COR-L47 (cell line): ENCODE measurements at places on chromosomes 3 and 15.

DNA sequence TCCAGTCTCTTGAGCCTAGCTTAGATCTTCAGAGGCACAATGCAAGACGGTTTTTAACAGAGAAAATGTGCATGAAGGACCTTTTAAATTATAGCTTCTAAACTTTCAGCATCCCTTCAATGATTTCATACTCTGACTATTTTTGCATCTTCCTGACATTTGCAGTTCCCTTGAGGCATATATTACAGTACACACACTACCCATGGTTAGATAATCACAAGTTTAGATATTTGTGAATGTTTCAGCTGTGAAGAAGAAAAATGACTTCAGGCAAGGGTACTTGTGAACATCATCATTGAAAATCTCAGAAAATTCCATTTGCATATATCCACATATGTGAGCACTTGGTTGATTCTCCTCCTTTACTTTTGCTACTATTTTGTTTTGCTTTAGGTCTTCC lies 341.5 kb downstream of the ROBO2 start:
- DNase-seq, result no peak

- DNase-seq, result peak; percentile 6
Measured at GRCh38 chr3:157156837-157157635, 2.9 kb downstream of the CCNL1 start.

DNA sequence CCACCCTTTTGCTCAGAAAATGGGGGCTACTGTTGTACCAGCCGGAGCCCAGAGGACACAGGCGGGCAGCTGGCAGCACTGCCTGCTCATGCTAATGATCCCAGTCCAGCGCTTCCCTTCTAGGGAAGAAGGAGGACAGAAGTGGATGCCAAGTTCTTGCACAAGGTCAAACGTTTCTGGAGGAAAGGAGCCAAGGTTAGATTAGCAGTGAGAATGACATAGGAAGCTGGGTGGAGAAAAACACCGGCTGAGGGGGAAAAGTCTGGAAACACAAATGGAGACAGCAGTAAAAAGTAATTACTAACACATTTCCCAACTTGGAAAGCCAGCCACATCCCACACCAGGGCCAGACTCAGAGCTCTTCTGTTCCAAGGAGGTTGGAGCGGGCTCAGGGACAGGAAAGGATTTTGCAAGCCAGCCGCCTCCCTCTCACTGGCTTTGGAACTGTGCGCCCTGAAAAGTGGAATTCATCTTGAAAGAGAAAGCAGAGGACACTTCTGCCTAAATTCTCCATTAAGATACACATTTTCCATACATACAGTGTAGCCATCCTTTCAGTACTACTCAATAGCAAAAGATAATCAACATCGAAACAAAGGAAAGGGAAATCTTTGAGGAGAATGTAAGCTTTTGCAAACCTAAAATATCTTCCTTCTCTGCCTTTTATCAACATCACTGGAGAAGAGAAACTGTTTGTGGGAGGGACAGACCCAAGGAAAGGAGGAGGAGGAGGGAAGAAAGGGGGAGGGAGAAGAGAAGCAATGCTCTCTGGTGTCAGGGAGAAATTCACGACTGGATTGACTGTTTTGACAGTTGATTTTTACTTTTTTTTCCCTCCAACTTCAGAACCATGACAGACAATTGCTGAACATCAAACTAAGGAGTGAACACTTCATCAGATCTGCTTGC lies 133.6 kb downstream of the CD47 start:
- no peak for DNase-seq

GRCh38 chr3:191262650-191263049 lies 63.6 kb downstream of the OSTN start:
- no peak for DNase-seq

GRCh38 chr3:72171946-72172345 lies 387.0 kb upstream of the PROK2 start:
- no peak for DNase-seq

DNA sequence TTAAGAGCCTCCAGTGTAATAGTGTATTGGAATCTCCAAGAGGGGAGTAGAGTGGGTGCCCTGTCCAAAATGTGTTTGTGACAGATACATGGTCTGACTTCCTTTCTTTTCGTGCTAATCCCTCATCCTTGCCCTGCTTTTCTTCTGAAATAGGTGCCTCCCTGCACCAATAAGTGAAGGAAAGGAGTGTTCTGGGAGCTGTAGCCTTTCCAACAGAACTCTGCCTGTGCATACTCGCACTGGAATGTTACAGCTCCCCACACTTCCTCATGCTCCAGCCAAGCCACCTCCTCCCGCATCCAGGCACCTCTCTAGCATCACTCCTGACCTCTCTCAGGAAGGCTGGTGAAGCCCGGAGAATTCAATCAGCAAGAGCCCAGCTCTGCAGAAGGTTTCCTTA lies 478.0 kb downstream of the GABRG3 start:
- no peak for DNase-seq

GRCh38 chr3:85475346-85475745 lies 516.6 kb downstream of the CADM2 start:
- DNase-seq, result no peak

DNA sequence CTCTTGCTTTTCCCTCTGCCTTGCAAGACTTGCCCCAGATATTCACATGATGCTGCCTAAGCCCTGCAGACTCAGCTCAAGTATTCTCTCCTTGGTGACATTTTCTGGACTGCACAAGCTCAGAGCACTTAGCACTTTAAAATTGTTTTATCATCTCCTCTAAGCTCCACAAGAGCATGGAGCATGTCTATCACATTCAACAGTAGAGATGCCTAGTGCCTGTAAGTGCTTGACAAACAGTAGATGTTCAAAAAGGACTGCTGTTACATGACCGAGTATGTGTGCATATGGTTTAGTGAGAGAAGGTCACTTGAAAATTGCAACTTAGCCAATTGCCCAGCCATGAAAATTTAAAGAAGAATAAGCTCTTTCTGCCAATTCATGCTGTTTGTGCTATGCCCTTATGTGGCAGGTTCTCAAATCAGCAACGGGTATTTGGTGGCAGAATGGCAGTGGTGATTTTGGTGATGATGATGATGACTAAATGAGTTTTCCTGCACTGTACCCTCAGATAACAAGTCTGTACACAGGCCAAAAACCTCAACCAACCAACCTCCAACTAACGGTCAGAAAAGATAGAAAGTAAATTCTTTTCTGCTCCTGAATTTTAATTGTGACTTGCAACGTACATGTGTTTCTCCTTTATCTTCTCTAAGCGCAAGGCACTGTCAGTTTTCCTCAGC lies 647.2 kb upstream of the UBE2E2 start:
- DNase-seq, result no peak

- DNase-seq, result no peak
Measured at GRCh38 chr3:143977341-143978262, 6.0 kb downstream of the DIPK2A start.

DNA sequence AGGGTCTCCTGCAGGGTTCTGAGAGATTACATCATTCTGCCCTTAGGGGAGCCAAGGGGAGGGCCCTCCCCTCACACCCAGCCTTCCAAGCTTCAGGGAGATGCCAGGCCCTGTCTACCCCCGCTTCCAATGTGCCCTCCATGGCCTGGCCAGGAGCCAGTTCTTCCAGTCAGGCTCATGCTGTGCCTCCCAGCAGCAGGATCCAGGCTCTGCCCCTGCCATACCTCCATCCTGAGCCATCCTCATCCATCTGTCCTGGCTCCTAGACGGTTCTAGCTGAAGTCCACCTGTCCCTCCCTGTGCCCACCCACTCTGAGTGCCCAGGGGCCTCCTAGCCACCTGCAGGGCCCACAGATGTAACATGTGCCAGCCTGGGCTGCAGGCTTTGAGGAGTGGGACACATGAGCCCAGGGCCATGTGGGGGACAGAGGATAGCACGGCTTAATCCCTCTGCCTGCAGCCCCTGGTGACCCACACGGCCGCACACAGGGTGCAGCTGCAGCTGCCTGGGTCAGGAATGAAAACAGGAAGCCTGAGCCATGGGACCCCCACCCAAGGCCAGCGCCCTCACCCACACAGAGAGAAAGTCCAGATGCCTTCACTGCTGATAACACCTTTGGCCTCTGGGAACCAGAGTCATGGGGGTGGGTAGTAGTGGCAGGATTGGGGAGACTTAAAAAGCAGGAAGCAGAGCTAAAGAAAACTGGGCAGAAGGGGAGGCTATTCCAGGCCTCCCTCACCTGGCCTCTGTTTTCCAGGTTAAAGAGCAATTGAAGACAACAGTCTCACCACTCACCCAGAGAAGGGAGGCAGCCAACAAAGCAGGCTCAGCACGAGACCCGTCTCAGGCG lies 11.8 kb downstream of the PLCD1 start:
- DNase-seq, result no peak
